NCI-H1694 treated with DMSO at 0.1 percent for 48 hours (cell line): ENCODE measurements at places on chromosomes 1 and 21.

- no peak for DNase-seq
Measured at GRCh38 chr1:39322431-39322830, 117.9 kb downstream of the MACF1 start.

- DNase-seq = no peak
Measured at GRCh38 chr1:24381256-24381655, 32.3 kb downstream of the STPG1 start.

DNA sequence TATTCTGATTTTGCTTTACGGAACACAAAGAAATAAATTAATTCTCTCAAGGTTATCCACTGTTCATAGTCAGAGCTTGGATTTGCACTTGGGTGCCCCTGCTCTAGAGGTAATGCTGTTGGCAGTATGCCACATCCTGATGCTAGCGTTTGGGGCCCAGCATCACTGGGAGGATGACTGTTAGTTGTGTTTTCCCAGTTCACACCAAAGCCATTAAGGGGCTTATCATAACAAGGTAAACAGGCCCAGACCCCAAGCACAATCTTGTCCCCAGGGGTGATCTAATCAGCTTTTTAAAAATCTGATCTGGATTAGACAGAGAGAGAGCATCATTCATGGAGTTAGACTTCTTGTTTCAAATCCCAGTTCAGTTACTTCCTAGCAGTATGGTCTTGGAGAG lies 60.2 kb upstream of the PBX1 start:
- DNase-seq = no peak

- no peak for DNase-seq
Measured at GRCh38 chr1:63277195-63278192, 44.9 kb upstream of the FOXD3 start.

- no peak for DNase-seq
Measured at GRCh38 chr1:156391701-156392100, 22.7 kb downstream of the RHBG start.

DNA sequence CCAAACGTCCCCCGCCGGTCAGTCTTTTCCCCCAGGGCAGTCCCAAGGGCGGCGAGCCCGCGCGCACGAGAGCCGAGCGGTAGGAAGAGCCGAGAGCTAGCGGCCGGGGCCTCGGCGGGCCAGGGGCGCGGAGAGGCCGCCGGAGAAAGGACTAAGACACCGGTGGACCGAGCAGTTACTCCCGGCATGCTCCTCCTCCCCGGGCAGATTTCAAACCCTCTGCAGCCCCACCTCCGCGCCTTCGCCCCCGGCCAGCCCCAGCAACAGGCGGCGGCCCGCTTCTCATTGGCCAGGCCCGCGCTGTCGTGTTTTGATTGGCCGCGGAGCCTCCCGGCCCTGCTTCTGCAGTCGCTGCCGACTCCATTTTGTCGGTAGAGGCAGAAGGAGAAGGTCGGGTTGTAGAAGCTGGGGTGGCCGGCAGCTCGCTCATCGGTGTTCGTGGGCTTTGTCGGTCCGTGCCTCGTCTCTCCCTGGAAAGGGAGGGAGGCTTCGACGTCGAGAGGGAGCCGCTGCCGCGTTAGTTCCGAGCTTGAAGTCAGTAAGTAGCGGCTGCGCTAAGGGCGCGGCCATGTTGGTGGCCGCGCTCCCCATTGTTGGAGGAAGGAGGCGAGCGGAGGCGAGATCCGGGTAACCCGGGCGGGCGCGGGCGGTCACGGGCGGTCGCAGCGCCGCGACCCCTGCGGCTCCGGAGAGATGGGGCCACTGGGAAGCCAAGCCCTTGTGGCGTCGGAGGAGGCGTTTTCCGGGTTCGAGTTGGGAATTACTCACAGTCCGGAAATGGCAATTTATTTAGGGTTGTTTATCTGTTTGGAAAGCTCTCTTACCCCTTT lies at the start of gene PNRC2:
PNRC2 (plus strand) TSS at position 368 of the 830 bp plus-strand sequence. CDS start 1,630 bp downstream, outside the sequence.
- DNase-seq = peak; percentile 90

DNA sequence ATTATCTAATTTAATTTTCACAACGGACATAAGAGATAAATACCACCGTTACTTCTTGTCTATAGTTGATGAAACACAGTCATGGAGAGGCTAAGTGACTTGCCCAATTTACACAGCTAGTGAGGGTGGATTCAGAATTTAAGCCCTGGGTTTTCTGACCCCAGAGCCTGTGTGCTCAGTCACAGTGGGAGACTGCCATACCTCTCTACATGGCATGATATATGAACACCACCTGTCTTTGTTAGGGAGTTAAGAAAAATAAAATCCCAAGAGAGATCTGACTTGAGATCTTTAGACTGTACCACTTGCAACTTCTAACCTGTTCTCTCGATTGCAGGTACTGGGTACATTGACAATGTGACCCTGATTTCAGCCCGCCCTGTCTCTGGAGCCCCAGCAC lies 40.3 kb downstream of the LAMC2 start:
- no peak for DNase-seq

DNA sequence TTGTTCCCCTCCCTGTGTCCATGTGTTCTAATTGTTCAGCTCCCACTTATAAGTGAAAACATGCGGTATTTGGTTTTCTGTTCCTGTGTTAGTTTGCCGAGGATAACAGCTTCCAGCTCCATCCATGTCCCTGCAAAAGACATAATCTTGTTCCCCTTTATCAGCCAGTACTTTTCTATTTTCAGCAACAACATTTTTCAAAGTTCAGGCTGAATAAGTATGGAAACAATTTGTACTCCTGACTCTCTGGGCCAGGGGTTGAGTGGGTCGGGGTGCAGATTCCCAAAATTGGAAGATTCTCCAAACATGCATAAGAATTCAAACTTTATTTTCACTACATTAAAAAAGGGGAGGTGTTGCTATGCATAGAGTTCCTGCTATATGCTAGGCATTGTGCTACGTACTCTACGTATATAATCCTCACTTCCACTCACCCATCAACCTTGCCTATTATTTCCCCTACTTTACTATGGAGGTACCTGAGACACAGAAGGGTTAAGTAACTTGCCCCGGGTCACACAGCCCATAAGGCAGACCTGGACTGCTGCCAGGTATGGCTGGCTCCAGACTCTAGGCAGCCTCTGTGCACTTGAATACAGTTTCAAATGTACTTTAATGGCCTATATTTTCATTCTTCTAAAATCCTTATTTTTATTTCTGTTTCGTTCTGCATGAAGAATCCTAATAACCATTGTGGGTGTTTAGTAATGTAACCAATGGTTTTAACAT lies 117.1 kb upstream of the C8B start:
- DNase-seq = no peak

- DNase-seq = no peak
Measured at GRCh38 chr1:15214527-15214926, 32.5 kb upstream of the FHAD1 start.
